Endodermal cell (in vitro differentiated cells): ENCODE measurements at places on chromosomes 4 and X.

- peak; percentile 75 for DNase-seq
Measured at GRCh38 chr4:140052050-140052449, 101.9 kb downstream of the MAML3 start.

GRCh38 chr4:1767770-1768366 lies 25.2 kb upstream of the FGFR3 start:
- DNase-seq, result peak; percentile 94

DNA sequence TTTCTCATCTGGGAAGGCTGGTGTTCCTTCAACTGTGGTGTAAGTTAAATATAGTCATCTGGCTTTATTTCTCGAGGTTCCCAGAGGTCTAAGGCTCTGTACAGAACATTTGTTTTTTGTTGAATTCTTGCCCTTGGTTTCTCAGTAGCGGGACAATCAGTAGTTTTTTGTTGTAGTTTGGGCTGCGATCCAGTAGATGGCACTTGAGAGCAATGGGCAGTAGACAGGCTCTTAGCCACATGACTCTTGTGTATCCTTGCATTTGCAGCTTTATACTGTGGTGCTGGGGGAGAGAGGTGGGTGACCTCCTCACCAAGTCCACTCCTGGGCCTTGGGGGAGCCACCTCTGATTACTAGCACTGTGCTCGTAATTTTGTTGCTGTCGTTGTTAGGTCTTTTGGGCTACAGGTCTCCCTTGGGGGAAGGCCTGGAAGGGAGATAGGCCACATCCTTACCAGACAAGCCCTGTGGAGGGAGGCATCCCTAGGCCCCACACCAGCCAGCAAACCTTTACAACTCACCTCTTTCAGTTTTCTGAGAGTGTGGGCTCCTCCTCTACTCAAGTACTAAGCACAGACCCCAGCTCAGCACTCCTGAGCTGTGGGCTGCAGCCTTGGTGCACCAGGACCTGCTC lies 8.1 kb downstream of the ETDB start:
- DNase-seq, result peak; percentile 81

DNA sequence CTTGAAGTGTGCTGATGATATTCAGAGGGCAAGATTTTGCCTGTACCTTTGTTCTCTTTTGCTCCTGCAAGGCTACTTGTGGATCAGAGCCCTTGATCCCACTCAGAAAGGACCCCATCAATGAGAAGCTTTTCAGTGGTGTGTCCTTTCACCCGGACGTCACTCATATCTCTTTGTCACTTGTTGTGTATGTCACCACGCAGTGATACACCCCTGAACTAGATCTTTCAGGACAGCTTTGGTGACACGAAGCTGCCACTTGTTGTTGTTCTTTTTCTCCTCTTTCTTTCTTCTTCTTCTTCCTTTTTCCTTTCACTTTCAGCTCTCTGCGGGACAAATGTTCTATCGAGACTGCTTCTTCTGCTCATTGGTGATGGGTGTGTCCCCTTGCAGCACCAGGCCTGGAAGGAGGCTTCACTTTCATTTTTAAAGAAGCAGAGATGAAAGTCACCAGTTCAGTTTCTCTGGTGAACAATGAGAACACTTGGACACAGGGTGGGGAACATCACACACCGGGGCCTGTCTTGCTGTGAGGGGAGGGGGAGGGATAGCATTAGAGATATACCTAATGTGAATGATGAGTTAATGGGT lies 83.6 kb downstream of the NBDY start:
- DNase-seq, result peak; percentile 20

GRCh38 chr4:74111306-74111975 lies 12.4 kb upstream of the CXCL2 start:
- DNase-seq, result no peak

DNA sequence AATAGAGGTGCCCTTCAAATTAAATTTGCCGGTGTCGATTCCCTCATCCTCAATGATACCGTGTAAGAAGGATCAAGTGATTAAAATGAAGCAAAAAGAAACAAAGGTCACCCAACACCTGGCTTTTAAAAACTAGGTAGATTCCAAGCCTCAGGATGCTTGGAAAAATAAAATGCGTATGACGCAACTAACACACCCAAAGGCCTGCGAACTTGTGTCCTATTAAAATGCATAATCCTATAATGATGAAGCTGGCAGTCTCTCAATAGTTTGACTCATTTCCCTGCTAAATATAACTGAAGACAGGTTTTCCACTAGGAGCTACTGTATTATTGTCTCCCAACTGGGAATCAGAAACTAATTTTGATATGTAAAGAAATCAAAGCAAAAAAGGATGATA lies 263.2 kb downstream of the DHX15 start:
- no peak for DNase-seq

- no peak for DNase-seq
Measured at GRCh38 chr4:84804136-84804535, 162.4 kb downstream of the WDFY3 start.

DNA sequence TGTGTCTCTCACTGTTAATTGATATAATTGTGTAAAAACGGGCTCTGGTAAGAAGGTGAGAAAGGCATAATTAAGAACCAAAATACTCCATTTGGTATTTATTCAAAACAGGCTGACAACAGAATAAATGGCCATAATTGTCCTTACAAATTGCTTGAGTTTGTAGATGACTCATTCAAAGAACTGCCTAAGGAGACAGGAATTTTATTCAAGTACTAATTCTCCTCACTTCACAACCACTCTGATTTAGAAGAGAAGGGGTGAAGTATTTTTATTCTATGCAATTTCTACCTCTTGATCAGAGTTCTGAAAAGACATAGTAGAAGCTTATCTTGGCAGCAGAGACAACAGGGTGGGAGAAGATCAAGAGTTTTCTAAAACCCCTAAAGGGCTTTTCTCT lies 43.1 kb downstream of the ATP11C start:
- DNase-seq, result no peak

DNA sequence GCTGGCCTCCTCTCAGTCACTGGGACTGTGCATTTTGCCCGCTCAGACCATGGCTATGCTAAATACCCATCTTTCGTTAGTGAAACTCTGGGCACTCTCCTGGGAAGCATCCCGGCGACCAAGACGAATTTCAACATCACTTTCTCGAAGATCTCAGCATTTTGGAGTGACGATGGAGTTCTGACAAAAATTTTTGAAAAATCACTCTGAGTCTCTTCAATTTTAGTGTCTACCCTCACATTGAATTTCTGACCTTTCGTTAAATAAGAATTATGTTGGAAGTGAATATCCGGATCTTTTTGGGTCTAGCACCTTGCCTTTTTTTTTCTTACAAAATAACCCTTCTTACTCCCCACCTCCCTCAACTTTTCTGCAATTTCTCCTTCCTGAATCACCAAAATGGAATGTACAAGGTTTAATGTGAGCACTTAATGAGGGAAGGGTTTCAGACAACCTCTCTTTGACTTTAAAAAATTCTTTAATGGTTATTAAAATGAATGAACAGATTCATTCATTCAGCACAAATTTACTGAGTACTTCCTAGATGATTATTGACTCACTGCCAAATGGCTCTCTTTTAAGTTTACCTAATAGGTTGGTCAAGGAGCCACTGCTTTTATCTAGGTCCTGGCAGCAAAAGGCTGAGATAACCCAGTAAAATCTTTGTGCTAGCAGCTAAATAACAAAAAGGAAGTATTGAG lies 746 bp upstream of the AADAT start:
- no peak for DNase-seq

GRCh38 chrX:72276478-72276953 lies 532 bp downstream of the RPS4X start:
- no peak for DNase-seq

- no peak for DNase-seq
Measured at GRCh38 chr4:109444182-109444844, 10.7 kb downstream of the SEC24B start.

DNA sequence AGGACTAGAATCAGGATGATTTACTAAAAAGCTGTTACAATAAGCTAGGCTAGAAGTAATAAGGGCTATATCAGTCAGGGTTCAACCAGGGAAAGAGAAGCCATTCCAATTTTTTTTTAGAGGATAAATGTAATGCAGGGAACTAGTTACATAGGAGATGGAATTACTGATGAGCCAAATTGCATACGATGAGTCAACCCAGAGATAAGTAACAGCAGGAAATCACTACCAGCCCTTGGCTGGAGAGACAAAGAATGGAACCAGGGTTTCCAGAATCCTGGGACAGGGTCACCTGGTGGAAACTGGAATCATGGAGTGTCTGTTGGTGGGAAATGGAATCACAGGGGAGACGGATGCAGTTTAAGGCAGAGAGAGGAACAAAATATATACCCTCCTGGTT lies 13.1 kb upstream of the MAGEA4 start:
- no peak for DNase-seq

GRCh38 chrX:93420525-93421082 lies 252.8 kb downstream of the NAP1L3 start:
- no peak for DNase-seq

- DNase-seq, result peak; percentile 91
Measured at GRCh38 chr4:113278324-113278934, 229.0 kb downstream of the ANK2 start.

DNA sequence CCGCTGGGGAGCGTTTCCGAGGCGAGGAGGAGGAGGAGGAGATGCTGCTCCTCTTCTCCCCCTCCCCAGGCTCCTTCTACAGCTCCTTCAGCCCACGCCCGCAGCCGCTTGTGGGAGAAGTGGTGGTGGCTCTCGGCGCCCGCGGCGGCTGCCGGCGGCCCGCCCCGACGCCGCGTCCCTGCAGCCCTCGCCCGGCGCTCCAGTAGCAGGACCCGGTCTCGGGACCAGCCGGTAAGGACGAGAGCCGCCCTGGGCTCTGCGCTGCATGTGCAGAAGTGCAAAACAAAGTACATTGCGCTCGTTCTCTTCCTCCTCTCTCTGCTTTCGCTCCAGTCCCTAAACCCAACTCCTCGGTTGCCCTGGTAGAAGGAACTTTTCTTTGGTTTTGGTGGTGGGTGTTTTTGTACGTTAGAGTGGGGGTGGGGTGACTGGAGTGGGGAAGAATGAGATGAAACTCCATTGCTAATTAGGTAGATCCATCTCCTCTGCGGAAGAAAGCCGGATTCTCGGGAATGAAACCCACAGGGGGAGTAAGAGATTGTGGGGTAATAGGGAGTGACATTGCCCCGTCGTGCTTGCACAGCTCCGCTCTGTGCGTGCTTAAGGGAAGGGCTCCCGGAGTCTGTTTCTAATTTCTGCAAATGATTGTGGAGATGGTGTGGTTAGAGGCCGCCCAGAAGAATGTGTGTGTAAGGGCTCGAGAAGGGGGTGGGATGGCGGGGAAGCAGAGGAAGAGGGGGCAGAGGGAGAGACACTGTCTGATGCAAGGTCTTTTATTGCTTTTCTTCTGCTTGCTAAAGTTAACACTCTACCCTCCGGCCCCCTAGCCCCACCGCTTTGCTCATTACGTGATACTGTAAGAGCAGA lies 677 bp downstream of the PTPN13 start:
- peak; percentile 72 for DNase-seq

- peak; percentile 47 for DNase-seq
Measured at GRCh38 chr4:23022032-23022431, 329.3 kb downstream of the GBA3 start.

DNA sequence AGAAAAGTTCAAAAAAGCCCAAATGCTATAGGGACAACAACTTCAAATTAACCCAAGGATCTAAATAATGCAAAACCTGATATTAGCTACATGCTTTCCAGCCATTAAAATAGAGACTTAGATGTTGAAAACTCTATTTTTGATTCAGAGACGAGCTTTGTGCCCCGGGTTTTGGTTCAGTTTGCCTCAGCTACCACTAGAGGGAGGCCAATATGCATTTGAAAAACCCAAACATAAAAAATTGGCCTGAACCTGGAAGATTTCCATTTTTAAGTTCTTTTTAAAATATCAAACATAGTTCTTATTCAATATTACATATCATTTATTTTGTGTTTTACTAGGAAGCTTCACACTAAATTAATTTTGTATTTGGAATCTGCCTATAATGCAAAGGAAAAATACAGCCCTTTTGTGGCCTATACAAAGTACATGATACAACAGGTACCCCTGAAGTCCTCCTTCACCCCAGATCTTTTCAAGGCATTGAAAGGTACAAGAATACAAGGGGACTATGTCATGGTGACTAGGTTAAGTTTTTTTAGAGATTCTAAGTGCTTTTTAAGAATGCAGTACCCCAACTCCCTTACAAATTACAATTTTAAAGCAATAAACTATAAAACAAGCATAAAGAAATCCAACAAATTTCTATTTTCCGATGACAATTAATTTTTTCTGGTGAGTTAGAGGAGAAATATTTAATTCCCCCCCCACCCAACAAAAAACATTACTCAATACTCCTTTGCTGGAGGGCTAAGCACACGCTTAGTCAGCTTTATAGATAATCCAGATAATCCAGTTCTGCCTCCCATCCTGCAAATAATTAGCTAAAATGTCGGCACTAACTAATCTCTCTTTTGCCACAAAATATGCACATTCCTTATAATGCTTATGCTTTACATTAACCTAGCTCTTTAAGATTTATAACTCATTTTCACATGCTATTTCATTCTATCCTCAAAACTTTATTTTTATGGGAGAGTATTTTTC lies 97.7 kb upstream of the PTPN13 start:
- peak; percentile 60 for DNase-seq

DNA sequence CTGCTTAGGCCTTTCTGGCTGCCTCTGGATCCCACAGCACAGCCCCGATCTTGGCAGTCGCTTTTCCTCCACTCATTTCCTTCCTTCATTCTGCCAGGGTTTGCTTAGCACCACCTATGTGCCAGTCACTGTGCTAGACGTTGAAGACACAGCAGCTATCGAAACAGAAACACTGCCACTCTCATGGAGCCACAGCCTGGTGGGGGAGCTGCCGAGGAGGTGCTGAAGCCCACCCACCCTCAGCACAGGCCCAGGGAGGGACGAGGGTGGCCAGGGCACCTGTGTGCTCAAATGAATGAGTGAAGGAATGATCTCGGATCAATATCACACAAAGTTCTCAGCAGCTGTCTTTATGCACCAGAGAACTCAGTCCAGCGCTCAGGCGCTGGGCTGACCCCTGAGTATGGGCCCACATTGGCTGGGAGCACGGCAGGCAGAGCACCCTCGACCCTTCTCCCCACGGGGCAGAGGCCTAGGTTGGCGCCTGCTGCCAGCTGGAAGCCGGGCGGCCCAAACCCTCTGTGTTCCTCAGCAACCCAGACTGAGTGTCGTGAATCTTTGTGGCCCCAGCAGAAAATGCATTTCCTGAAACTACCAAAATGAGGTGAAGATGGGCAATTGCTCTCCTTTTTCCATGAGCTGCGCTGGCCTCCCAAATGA lies 108.9 kb downstream of the SORCS2 start:
- DNase-seq, result no peak

DNA sequence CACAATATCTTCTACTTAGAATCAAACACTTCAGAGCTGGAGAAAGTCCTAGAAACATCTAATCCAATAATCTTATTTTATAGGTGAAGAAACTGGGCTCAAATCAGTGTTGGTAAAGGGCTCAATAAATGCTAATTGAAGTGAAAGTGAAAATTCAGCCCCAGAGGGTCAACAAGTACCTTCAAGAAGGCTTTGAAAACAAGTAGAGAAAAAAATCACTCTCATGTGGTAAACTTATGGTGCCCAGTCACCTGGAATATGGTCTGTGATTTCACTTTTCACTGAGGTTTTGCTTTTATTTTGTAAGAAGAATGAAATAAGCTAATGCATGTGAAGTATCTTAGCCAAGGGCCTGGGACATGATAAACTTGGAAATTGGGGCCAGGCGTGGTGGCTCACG lies 29.1 kb upstream of the EIF4E start:
- no peak for DNase-seq

- no peak for DNase-seq
Measured at GRCh38 chrX:18252644-18253359, 32.1 kb upstream of the BEND2 start.

- no peak for DNase-seq
Measured at GRCh38 chr4:47974566-47974965, 41.9 kb downstream of the CNGA1 start.

GRCh38 chrX:74467656-74468055 lies 46.4 kb downstream of the SLC16A2 start:
- DNase-seq, result no peak

GRCh38 chr4:5050520-5051277 lies 581 bp upstream of the STK32B start:
- peak; percentile 91 for DNase-seq
